ENCODE measurements at places on chromosomes 3 and 15.

DNA sequence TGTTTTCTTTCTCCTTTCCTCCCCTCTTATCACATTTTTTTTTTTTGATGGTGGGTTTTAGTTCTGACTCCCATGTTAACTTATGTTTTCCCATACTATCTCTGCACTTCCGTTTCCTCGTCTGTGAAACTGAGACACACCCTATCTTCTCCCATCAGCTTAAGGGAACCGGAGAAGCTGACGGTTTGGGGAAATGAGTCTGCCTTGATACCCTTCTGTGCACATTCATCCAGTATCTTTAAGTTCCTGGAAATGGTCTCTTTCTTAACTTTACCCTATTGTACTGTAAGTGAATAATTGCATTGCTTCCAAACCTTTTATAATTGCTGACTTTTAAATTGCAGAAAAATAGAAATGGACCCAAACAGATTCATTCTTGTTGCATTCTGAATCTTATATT lies 26.2 kb upstream of the CFAP161 start:
- no peak for DNase-seq

DNA sequence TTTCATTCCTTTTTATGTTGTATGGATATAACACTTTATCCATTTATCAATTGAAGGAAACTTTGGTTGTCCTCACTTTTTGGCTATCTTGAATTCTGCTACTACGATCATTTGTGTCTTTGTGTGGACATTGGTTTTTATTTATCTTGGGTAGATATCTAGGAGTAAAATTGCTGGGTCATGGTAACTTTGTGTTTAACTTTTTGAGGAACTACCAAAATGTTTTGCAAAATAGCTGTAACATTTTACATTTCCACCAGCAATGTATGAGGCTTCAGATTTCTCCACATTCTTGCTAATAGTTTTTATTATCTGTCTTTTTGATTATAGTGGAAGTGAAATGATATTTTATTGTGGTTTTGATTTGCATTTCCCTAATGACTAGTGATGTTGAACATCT lies 55.6 kb downstream of the TLNRD1 start:
- no peak for DNase-seq

- no peak for DNase-seq
These were observed 103.6 kb upstream of the ICE2 start for GRCh38 chr15:60582370-60583036.

DNA sequence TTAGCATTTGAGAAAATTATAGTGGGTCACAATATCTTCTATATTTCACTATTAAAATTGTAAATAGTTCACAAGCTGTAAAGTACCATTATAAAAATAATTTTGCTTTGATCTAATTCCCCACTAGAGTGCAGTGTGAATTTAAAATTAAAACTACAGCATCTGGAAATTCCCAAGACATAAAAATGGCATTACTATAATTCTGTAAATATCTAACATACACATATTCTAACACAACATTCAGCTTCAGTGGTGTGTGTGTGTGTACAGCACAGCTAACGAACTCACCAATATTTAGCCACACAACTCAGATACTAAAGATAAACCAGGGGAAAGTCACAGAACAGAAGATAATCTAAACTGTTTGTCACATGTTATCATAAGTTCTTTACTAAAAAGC lies 424.9 kb upstream of the ZNF385D start:
- DNase-seq = no peak

- DNase-seq = no peak
These were observed 92.8 kb upstream of the NMNAT3 start for GRCh38 chr3:139770577-139770976.

DNA sequence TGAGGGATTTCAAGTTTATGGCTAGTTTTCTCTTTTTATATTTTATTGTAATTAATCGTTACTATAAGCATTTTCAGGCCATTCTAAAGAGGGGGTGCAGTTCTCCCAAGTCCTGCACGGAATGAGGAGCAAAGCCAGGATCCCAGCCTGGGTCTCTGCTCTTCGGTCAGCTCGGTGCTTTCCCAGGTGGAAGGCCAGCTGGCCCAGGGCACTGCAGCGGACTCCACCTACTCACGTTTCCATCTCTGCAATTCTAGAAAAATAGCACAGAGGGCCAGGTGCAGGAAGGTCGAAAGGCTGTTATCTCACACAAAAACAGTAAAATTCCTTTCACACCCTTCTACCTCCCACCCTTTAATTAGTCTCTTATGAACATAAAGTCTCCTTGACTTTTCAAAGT lies 59.5 kb upstream of the HES1 start:
- DNase-seq = no peak

DNA sequence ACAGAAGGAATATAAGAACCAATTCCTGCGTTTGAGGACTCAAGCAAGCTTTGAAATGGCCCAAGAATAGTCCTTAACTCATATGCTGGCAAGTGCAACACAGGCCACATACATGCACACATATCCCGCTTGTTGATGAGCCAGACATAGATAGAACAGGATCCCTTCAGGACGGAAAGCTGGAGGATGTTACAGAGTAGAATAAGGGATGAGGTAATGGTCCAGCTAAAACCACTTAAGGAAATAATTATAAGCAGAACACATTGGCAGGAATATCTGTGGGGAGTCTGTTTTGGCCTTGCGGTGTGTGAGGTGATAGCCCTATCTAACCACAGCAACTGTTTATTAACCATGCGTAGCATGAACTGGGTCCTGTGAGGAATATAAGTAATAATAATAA lies 25.0 kb downstream of the SCG3 start:
- no peak for DNase-seq

DNA sequence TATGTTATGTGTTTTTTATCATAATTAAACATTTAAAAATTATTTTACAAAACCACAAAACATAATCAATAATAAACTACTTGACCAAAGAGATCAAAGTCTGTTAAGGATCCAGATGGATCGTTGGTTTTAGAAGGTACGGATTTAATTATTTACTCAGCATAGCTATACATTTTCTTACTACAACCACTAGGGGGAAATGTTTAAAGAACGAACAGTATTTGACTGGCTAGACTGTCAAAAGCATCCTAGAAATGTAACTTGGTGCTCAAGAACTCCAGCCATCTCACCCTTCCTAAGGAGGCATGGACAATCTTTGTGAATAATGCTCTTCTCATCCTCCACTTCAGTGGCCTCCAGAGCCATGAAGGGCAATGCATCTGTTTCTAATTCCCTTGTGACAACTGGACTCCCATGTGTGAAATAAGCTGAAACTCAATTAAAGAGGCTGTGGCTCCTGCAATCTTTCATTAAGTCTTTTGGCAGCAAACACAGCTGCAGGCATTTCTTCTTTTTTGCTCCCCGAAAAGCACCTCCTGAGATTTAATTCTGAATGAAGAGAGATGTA lies 94.7 kb upstream of the TUSC7 start:
- no peak for DNase-seq

DNA sequence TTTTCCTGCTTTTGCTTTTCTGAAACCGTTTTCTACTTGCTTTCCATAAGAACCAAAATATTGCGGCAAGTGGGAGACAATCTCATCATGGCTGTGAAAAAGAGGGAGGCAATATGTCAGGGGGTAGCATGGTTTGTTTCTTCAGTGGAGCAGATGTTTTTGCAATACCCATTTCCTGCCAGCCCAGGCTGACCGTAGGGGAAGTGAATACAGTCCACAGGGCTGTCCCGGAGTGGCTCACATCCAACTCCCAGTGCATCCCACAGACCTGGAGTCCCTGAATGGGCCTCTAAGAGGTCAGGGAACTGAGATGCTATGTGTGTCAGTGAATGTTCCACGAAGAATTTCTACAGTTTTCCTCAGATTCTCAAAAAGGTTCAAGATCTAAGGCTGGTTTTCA lies 69.6 kb downstream of the EPHB1 start:
- no peak for DNase-seq

- DNase-seq = no peak
These were observed 457.5 kb upstream of the ALCAM start for GRCh38 chr3:104909198-104909597.

DNA sequence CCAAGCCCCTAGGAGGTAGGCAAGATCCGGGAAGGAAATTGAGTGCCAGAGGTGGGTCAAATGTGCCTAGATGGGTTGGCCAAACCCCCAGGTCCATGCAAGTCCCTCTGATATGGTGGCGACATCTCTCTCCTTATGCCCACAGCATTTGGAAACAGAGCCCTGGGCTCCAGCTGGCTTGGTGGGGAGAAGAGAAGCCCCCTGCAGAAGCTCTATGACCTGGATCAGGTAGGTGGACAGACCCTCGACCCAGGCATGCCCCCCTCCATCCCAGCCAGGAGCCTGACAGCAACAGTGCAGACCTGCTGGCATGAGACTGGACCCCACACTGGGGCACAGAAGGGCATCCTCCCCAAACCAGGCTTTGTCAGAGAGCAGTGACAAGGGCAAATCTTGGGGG lies 12.2 kb downstream of the CHST13 start:
- DNase-seq = no peak

DNA sequence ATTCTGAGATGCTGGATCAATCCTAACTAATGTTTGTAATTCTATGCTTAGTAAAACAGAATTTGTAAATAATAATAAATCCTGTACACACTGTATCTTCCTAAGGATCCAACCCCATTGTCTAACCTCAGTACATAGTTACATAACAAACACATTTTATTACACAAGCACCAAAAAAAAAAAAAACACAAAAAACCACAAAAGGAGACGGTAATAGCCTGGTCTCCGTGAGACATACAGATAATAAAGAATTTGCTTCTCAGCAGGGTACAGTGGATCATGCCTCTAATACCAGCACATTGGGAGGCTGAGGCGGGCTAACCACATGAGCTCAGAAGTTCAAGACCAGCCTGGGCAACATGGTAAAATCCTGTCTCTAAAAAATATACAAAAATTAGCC lies 558.7 kb downstream of the MAGI1 start:
- no peak for DNase-seq

GRCh38 chr3:124048967-124049798 lies 57.3 kb upstream of the ROPN1 start:
- no peak for DNase-seq

- peak; percentile 6 for DNase-seq
These were observed 128.8 kb downstream of the FRMD5 start for GRCh38 chr15:44066211-44066827.

- DNase-seq = no peak
These were observed 95.1 kb downstream of the TP63 start for GRCh38 chr3:189726277-189726676.

DNA sequence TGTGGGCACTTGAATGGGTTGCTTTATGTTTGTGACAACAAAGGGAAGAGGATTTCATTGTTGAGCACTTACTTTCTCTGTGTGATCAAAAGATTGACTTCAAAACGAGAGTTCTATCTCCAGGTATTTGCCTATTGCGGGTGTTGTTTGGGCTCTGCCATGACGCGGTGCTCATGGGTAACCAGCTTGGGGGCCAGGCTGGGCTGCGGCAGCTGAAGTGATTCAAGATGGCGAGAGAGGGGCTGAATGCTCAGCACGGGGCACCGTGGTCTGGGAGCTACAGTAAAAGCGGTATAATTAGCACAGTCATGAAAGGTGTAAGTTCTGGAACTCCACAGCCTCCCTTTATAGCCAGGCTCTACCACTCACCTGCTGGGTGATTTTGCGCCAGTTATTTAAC lies 31.0 kb upstream of the ADCY5 start:
- DNase-seq = no peak

- DNase-seq = no peak
These were observed 3.5 kb downstream of the BTBD1 start for GRCh38 chr15:83063551-83063950.

GRCh38 chr3:45497963-45498362 lies 96.6 kb upstream of the LIMD1 start:
- DNase-seq = peak; percentile 65

GRCh38 chr3:79878708-79879107 lies 110.9 kb upstream of the ROBO1 start:
- DNase-seq = no peak

DNA sequence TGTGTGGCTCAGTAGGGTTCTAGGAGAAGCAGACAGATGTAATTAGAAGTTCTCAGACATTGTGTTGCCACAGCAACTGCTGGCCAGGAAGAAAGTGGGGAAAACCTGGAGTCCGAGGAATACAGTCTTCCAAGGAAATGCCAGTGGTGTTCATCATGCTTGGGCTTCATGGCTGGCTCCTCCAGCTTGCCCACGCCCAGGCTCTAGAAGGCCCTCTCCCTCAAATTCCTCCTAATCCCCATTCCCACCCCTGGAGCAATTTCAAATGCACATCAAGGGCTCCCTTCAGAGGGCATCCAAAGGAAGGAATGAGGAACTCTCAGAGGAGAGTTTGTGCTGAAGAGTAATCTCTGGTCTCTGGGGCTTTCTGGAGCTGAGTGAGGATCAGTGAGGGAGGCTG lies 21.9 kb downstream of the FSTL1 start:
- no peak for DNase-seq

GRCh38 chr3:188306435-188307005 lies 152.6 kb downstream of the LPP start:
- no peak for DNase-seq

DNA sequence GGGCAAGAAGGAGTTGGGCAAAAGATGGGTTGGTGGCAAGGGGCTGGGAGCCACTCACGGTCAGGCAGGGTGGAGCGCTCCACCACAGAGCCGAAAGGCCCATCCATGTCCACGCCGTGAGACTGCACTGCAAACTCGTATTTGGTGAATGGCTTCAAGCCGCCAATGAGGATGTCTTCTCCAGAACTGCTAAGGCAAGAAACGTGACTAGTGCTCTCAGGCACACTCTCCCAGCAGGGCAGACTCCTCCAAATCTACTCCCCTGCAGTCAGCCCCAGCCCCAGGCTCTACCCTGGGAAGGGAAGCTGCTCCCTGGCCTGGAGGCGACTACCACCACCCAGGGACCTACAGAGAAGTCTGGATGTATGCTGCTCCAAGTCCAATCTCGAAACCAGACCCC lies 11.4 kb upstream of the IGDCC3 start:
- no peak for DNase-seq

DNA sequence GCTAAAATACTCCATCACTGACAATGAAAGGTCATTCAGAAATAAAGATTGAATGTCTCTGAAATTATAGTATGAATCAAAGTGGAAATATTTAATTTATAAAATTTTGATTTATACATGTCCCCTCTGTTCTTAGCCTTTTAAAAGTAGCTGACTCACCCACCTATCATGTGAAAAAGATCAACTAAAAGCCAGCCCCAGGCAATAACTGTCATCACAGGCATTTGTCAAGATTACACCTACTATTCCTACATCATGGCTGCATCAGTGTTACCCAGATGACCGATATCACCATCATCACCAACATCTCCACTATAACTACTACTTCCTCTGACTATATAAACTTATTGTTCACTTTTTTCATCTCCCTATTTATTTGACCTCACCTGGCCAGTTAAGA lies 14.3 kb upstream of the PIK3R4 start:
- DNase-seq = no peak

DNA sequence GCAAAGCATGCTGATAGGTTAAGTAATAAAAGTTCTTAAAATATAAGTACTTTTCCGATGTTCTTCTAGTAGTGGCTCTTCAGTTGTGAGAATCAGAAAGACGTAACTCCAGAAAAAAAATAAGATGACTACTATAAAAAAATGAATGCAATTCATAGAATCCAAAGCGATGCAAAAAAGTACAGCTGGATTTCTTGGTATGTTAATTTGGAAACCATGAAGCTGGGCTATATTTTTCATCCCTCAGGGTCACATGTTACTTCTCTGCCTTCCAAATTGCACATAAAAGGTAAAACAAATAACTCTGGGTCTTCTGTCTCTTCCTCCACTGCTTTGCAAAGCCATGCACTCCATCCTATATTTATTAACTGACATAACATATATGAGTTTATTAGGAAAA lies 843.9 kb upstream of the DPPA4 start:
- no peak for DNase-seq

- DNase-seq = no peak
These were observed 2.6 kb downstream of the BHLHE40 start for GRCh38 chr3:4981665-4982494.

- no peak for DNase-seq
These were observed 17.1 kb upstream of the RFC4 start for GRCh38 chr3:186823386-186823785.

All from naive thymus-derived CD8-positive, alpha-beta T cell (primary cell).